ENCODE measurements at places on chromosomes 2 and 18.

GRCh38 chr18:8928847-8929780 lies 173.4 kb upstream of the NDUFV2 start:
- no peak for DNase-seq

- DNase-seq = no peak
Observed at GRCh38 chr2:85737481-85737880, 16.3 kb upstream of the ATOH8 start.

DNA sequence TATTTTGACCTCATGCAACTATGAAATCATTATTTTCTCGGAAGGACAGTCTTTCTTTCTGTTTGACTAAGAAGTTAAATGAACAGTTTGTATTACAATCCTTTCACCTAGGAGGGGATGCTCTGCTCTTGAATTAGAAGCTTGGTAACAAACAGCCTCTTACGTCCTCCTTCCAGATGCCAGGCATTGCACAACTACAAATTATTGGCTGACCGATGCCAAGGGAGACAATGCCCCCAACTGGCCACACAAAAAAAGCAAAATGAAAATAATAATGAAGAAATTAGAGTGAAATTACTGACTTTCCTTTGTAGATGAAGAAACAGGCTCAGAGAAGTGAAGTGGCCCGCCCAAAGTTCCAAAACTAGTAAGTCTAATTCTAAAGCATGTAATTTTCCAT lies 177.9 kb downstream of the CYRIA start:
- DNase-seq = no peak

DNA sequence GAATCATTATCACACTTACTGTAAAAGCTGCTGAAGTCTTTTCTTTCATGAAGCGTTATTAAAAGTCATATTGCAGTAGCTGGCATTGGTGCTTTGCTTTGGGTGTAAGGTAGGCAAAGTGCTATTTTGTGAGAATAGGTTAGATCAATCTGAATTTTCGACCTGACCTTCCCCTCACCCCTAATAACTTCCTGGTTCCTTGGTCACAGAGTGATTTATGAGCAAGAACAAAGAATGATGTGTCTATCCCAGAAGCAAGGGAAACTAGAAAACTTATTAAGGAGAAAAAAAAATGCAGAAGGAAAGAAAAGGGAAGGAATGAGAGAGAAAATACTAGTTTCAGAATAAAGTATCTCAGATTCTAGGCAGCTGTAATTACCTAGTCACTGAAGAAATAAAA lies 163.1 kb upstream of the MEIS1 start:
- no peak for DNase-seq

GRCh38 chr2:224022486-224022885 lies 16.6 kb downstream of the SERPINE2 start:
- no peak for DNase-seq

GRCh38 chr2:128868686-128869551 lies 550.3 kb upstream of the HS6ST1 start:
- DNase-seq = no peak

DNA sequence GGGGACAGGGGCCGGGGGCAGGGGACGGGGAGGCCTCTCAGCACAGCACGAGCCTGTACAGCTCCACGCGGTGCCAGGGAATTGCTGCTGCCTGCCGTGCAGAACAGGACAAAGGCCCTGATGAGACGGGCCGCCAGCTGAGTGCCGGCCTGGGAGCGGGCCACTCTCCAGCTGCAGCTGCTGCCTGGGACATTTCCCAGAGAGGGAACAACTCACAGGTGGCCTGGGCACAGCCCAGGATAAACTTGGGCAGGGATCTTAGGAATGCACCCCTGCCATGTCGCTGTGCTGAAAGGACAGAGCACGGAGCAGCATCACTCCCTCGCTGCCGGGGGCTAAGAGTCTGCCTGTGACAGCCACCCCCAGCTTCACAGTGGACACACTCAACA lies 38.8 kb downstream of the CENPO start:
- no peak for DNase-seq

DNA sequence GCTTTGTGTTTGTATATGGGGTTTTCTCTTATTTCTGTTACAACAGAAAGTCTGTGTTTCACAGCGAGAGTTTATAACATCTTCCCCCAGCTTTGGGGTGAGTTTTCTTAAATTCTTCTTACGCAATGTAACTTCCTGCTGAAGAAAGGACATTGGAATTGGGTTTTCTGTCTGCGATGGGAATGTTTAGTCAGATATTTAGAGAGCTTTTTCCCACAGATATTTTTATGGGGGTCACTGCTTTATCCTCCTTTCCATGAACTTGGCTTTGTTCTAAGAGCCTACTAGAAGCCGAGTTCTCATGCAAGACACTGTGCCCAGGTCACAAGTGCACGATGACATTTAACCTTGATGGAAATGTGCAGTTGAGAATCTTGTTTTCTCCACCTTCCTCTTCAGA lies 22.1 kb downstream of the B3GNT2 start:
- no peak for DNase-seq

- DNase-seq = no peak
Observed at GRCh38 chr2:212154477-212154878, 384.1 kb downstream of the ERBB4 start.

DNA sequence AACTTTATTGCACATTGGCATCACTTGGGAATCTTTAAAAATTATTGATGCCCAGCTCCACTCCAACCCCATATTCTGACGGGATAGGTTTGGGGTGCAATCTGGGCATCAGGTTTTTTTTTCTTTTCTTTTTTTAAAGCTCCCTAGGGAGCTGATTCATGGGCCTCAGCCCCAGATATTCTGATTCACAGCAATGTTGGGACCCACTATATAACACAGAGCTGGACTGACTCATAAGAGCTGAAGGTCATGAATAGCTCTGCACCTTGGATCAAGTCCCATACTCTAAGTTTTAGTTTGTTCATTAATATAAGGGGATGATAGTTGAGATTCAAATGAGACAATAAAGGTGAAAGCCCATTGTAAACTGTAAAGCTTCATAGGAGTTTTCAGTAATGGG lies 191.1 kb upstream of the REV1 start:
- DNase-seq = no peak

- no peak for DNase-seq
Observed at GRCh38 chr2:15378148-15378908, 182.8 kb downstream of the NBAS start.

- DNase-seq = no peak
Observed at GRCh38 chr2:75031906-75032803, 73.7 kb downstream of the POLE4 start.

DNA sequence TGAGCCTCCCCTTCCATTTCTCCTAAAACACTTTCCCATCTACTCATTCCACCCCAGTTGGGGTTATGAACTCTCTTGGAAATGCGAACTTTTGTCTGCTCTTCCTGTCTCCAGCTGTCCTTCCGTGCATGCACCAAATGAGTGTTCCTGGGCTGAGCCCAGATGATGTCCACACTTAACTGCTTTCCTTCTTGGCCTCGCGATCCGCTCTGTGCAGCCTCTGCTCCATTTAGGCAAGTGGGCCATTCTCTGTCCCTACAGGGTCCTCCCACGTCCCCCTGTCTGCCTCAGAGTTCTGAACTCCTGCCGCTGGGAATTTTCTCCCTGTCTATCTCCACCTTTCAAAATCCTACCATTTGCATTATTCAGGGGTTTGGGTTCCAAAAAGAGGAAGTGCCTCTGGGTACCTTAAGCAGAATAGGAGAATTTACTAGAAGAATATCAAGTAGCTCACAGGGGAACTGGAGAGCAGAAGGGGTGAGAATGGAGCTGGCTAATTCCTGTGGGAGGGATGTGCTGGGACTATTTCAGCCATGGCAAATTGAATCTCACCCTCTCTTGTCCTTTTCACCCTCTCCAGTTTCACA lies 4.7 kb upstream of the NCK2 start:
- no peak for DNase-seq

Measured in SK-N-MC (cell line).